ENCODE measurements at places on chromosomes 4 and X.

- DNase-seq, result no peak
Observed at GRCh38 chrX:117407449-117408150, 709.0 kb downstream of the KLHL13 start.

GRCh38 chrX:65841263-65841662 lies 173.8 kb downstream of the MSN start:
- DNase-seq, result no peak

GRCh38 chrX:45134775-45135174 lies 65.9 kb downstream of the DIPK2B start:
- no peak for DNase-seq

DNA sequence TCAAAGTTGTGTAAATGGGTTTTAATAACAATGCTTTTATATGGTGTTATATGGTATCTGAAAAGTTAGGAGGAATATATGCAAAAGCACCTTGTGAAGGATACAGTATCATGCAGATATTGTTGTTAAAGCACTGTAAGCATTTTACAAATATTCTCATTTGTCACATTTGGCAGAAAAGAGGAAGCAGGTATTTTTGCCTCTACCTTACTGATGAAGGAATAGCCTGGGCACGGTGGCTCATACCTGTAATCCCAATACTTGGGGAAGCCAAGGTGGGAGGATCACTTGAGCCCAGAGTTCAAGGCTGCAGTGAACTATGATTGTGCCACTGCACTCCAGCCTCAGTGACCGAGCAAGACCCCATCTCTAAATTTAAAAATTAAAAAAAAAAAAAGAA lies 12.2 kb upstream of the GDPD2 start:
- DNase-seq, result no peak

GRCh38 chr4:75786938-75787337 lies 62.6 kb downstream of the USO1 start:
- DNase-seq, result no peak

DNA sequence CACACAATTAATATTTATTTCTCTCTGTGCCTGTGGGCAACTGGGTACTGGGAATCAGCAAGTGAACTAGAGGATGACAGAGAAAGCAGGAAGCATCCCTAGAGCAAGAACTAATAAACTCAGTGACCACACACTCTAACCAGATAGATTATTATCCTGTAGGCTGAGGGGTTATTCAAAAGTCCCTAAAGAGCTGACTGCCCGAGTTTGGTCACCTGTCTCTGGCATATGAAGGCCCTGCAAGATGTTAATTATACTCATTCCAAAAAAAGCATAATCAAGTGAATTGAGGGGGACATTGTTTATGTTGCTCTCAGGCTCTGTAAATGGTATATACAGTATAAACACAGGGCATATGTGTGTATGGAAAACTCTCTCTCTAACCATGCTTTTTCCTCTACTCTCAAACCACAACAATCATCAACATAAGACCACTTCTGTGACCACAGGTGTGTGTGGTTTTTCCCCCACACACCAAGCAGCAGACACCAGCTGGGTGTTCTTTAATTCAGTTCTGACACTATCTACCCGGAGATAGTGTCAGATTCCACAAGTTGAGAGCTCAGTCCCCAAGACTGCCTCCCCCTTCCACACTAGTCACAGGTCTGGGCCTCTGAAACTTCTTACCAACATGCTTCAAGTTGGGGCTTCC lies 6.2 kb upstream of the HPSE start:
- DNase-seq, result no peak

GRCh38 chr4:110949542-110949941 lies 326.7 kb upstream of the PITX2 start:
- DNase-seq, result no peak

GRCh38 chrX:17828171-17828570 lies 32.9 kb downstream of the RAI2 start:
- DNase-seq, result no peak

- DNase-seq, result no peak
Observed at GRCh38 chrX:45344594-45344993, 143.9 kb upstream of the DIPK2B start.

- DNase-seq, result no peak
Observed at GRCh38 chrX:100319716-100320115, 90.4 kb downstream of the PCDH19 start.
